Hindlimb muscle (tissue), 1 donor: ENCODE measurements at places on chromosomes 5 and 9. TPM values are rescaled to one million over a fixed set of nuclear protein-coding genes. Genes with fewer than 3 reads are reported as not detected.

DNA sequence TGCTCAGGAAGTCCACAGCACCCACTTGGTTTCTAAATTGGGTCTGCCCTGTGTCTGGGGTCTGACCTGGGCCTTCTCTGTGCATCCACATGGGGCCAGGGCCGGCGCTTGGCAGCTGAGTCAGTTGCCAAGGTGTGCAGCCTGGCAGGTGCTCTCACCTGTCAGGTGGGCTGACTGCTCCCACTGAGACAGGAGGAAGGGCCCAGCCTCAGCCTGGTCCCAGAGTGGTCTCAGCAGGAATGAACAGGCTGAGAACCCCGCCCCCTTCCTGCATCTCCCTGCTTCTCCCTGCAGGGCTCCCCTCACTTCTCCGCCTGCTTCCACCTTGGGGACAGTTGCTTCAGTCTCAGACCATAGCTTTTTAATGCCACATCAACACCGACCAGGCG, 60.5 kb downstream of the BARX1 start:
- DNase-seq, result no peak

DNA sequence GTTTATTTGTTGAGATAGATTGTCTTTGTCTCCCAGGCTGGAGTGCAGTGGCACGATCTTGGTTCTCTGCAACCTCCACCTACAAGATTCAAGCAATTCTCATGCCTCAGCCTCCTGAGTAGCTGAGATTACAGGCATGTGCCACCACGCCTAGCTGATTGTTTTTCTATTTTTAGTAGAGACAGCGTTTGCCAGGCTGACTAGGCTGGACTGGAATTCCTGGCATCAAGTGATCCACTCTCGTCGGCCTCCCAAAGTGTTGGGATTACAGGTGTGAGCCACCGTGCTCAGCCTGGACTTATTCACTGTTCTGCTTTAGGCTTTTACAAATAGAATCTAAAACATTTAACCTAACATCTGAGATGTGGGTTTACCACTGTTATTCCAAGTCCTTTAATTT, 91.3 kb downstream of the COMMD10 start:
- DNase-seq, result no peak

DNA sequence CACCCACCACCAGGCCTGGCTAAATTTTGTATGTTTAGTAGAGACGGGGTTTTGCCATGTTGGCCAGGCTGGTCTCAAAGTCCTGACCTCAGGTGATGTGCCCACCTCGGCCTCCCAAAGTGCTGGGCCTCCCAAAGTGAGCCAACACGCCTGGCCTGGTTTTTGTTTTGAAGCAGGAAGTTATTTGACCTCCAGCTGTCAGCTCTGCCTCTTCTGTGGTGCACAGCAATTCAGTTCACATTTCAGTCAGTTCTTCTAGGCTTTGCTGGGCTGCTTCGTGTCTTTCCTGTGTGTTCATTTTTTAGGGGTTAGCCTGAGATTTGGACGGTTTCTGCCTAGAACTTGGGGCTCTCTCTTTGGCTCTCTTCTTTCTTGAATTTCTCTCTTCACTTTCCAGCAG, 8.9 kb downstream of the LCN1 start:
- DNase-seq, result no peak

GRCh38 chr9:120066315-120066714, 513.7 kb downstream of the CDK5RAP2 start:
- no peak for DNase-seq

DNA sequence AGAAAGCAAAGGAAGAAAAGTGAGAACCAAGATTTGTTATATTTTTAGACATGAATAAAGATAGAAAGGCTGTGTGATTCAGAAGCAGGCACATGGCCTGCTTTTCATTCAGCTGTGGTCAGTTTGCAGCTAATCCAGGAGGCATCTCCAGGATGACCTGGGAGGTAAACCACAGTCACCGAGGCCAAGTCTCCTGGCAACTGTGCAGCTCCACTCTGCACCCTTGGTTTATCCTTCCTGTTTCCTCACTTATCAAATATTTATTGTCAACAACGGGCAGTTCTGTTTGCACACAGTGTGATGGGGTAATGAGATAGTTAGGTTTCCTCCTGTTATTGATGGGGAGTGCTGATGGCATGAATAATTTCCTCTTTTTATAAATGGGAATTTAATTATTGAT, 243.0 kb downstream of the PSAT1 start:
- no peak for DNase-seq

Gene SPINK13
- polyA plus RNA-seq, result 0.45 TPM

Gene C1QTNF2
- polyA plus RNA-seq, result 21.0 TPM

Gene NAIP
- polyA plus RNA-seq, result 21.9 TPM
